ENCODE measurements at places on chromosomes 13 and 19.

DNA sequence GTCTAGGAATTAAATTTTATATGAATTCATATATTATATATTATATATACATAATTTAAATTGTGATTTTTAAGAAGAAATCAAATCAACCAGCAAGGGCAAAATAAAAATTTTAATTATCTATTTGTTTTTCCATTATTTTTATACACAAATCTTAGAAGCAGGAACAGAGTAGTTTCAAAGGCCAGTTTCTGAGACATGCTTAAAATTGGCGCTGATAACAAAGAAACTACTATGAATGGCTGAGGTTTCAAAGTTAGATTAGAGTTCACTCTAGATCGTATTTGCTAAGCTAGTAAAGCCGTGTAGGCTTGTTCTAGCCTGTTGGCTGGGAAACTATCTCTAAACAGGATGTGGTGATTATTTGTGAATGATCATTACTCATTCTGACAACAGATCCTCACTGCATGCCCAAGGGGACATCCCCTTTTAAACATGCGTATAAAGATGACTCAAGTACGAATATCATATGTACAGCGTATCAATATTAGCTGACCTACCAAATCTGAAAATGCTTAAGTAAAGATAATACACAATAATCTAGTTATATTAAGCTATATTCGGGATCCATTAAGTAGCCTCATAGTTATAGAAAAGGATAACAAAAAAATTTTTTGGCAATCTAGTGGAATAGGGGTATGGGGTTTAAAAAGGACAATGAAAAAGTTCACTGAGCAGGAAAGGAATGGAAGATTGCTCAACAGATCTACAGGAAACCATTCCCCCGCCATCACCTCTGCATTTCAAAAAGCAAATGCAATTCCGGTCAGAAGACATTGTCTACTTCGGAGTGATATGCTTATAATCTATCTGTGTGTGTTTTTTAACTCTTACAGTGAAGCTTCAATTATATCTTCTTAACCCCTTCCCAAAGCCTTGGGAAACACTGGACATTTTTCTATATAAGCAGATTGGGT, 150.1 kb downstream of the SHISA2 start:
- DNase-seq: no peak

- no peak for DNase-seq
Measured at GRCh38 chr13:48873587-48873986, 102.1 kb upstream of the FNDC3A start.

GRCh38 chr13:60075850-60076249, 87.9 kb downstream of the DIAPH3 start:
- DNase-seq: no peak

- no peak for DNase-seq
Measured at GRCh38 chr13:45196622-45197021, 4.2 kb downstream of the KCTD4 start.
